ENCODE measurements at places on chromosomes 3 and 15.

DNA sequence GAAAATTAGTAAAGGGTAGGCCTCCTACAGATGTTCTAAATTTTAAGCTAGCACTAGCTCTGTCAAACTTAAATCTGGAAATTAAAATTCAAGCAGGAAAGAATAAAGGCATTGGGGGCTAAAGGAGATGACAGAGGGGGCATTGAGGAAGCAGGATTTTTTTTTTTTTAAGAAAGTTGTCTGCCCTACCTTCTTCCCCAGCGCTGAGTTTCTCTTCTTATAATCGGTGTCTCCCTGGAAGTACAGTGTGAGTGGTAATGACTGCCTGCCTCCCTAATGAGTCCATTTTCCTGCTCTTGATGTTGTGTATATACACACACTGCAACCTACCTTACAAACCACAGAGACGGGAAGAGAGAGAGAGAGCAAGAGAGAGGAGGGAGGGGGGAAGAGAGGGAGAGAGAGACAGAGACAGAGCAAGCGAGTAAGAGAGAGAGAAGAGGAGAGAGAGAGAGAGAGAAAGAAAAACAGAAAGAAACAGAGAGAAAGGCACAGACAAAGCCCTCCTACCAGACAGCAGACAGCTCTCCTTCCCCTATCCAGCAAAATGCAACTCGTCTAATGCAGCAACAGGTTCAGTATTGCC, 47.0 kb downstream of the ZBTB20 start:
- DNase-seq, result no peak

GRCh38 chr3:12878141-12878574, 36.8 kb upstream of the RPL32 start:
- DNase-seq, result no peak

DNA sequence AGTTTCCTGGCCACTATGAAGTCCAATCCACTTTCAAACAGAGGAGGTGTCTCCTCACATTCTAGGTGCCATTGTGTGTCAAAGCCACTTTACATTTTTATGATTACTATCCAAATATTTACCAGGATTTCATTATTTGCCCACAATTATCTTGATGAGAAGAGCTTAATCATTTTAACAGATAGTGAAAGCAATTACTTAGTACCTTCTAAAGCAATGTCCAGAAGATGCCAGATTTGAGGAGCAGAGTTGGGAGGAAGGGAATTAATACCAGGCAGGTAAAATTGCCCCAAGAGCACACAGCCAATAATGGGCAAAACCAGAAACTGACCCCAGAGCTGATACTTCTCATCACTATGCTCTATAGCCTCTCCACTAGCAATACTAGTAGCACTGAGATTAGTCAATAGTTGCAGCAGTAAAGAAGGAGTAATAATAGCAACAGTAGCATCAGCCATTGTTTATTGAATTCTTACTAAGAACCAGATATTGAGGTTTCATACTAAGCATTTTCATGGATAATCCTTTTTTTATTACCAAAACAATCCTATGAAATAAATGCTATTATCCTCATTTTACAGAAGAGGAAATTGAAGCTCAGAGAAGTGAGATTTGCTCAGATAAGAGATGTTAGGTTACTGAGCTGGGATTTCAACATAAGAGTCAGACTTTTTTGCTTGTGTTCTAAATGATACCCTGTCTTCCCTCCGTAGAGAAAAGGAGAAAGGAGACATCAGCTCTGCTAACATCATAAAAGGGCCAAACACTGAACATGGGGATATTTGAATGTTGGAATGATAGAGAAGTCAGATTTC, 509.3 kb upstream of the CFAP20DC start:
- no peak for DNase-seq

- no peak for DNase-seq
Measured at GRCh38 chr3:135645541-135645940, 320.0 kb upstream of the PPP2R3A start.

GRCh38 chr3:70186221-70186620, 126.2 kb downstream of the MDFIC2 start:
- DNase-seq, result no peak

GRCh38 chr15:89195836-89196235, 25.5 kb downstream of the RLBP1 start:
- no peak for DNase-seq

DNA sequence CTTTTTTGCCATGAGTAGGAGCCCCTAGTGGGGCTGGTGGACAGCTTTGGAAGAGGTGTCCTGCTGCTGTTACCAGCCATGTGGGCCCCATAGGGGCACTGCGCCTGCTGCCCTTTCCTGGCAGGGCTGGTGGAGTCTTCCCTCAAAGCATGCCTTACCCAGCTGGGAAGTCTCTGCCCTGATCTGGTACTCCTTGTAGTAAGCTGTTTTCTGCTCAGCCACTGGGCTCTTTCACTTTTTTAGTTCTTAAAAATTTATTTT, 26.2 kb downstream of the HMCES start:
- DNase-seq, result no peak

DNA sequence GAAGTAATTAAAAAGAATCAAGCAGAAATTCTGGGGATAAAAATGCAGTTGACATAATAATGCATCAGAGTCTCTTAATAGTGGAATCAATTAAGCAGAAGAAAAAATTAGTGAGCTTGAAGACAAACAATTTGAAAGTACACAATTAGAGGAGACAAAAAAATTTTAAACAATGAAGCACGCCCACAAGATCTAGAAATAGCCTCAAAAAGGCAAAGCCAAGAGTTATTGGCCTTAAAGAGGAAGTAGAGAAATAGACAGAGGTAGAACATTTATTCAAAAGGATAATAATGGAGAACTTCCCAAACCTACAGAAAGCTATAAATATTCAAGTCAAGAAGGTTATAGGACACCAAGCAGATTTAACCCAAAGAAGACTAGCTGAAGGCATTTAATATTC, 113.3 kb downstream of the TBC1D2B start:
- no peak for DNase-seq

GRCh38 chr3:178856804-178857203, 214.8 kb downstream of the ZMAT3 start:
- DNase-seq, result no peak

DNA sequence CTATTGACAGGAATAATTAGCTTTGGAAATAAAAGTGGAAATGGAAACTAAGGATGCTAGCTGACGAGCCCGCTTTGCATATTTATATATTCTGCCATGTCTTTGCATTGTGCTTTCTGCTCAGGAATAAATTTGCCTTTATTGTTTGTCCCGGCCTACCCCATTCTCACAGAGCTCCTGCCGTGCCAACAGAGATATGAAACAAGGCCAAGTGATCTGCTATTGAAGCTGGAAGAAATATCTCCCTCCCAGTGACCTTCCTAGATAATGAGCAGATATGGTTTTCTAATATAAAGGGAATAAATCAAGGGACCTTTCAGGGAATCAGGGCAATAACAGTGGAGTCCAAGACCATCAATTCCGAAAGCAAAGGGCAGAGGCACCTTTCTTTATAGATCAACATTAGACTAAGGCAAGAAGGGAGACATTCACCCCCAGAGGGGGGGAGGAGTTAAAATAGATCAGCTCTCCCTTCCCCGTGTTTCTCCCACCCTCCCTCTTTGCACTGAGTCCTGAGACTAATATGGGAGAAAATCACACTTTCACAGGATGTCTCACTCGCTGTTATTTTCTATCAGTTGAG, 664.6 kb downstream of the AGBL1 start:
- no peak for DNase-seq

- DNase-seq, result no peak
Measured at GRCh38 chr3:69319652-69320051, 66.2 kb downstream of the FRMD4B start.

GRCh38 chr3:14123308-14124222, 1.1 kb downstream of the CHCHD4 start:
- DNase-seq, result no peak

DNA sequence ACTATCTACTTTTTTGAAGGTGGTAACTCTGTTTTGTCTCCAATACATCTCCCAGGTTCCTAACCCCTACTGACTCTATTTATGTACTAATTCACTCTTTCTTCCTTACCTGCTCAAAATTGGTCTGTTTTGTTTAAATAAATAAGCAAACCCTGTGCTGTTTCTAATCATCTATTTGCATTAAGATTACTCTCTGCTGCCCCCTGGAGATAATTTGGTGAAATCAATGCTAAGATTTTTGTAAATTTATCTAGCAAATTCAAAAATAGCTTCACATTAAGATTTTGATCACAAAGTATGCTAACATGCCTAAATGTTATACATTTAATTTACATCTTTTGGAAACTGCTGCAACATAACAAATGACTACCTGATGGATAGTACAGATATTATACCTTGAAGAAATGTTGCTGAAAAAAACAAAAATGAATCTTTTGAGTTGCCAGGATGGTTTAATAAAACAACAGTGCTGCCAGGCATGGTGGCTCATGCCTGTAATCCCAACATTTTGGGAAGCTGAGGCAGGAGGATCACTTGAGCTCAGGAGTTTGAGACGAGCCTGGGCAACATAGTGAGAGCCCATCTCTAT, 4.4 kb upstream of the CD200R1 start:
- no peak for DNase-seq

GRCh38 chr3:32143849-32144757, 37.7 kb downstream of the GPD1L start:
- peak; percentile 1 for DNase-seq

GRCh38 chr3:16496408-16497222, 16.9 kb downstream of the RFTN1 start:
- no peak for DNase-seq

GRCh38 chr15:39167164-39168058, 413.5 kb upstream of the THBS1 start:
- no peak for DNase-seq

GRCh38 chr15:38300395-38300794, 47.8 kb downstream of the SPRED1 start:
- DNase-seq, result no peak

GRCh38 chr15:36784098-36784670, 204.8 kb downstream of the CDIN1 start:
- no peak for DNase-seq

GRCh38 chr3:152392272-152392880, 123.6 kb downstream of the MBNL1 start:
- DNase-seq, result no peak

DNA sequence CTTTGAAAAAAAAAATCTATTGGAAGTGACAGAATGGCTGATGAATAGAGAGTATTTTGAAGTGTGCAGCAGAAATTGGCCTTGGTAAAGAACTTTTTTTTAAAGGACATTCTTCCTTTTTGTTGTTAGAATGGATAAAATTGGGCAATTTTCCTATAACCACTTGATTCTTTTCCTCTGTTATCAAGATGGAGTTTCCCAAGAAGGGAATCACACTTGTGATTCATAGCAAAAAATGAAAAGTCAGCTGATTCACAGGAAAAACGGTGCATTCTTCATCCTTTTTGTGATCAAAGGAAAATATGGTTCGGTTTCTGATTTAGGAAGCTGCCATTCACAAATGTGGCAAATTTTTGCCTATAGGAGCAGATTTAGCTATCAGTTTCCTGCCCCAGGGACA, 486.8 kb downstream of the GBE1 start:
- no peak for DNase-seq

DNA sequence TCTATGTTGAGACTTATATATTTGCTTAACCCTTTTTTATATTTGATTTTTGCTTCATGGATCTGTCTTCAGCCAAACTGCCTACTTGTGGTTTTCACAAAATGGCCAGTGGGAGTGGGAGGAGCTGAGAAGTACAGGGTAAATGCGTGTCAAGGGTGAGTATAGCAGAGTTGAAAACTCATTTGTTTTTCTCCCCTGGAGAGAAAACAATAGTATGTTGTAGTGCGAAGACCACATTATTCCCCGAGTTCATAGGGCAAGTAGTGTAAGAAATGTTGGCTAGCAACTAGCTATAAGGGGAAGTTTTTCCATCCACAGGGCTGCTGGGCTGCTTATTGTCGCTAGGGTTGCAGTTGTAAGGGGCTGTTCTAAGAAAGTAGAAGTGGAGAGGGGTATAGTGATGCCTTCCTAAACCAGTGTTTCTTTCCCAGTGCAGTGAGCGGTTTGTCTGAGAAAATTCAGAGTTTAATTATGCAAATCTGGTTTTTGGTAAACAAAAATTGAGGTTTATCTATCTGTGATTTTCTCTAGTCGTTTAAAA, 153.8 kb upstream of the AZI2 start:
- DNase-seq, result no peak

DNA sequence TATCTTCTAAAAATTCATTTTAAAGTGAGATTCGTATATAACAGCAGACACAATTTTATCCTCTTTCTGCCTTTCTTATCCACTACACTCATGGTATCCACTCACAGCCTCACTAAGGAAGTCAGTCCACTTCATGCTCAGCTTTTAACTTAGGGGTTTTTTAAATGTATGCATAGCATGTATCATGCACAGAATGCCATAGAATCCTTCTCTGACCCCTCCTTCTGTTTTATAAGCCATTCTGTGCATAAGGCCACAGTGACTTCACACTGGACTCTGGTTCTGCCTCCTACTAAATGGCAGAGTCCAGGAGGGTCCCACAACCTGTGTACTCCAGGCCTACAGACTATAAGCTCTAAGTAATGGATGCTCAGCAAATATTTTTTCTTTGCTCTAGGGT, 129.2 kb downstream of the ATG7 start:
- no peak for DNase-seq

GRCh38 chr3:61829722-61830350, 268.5 kb downstream of the PTPRG start:
- no peak for DNase-seq

- no peak for DNase-seq
Measured at GRCh38 chr3:135539351-135539750, 426.2 kb upstream of the PPP2R3A start.

- no peak for DNase-seq
Measured at GRCh38 chr3:59150039-59150438, 100.2 kb upstream of the CFAP20DC start.

- DNase-seq, result no peak
Measured at GRCh38 chr3:110324171-110324705, 747.4 kb upstream of the NECTIN3 start.

DNA sequence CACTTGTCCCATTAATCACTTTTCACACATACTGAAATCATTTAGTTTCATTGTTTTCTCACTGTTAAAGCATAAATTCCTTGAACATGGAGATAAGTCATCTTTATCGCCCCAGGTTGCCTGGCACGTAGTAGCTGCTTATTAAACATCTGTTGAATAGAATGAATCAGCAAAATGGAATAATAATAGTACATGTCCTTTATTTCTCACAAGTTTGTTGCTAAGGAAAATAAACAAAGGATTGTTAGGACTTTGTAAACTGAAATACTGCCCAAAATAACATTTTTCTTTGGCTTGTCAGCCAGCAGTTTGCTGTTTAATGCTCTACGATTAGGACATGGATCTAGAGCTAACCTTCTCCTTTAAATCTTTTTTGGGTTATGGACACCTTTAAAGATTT, 17.9 kb downstream of the SLC35A5 start:
- DNase-seq, result no peak

GRCh38 chr3:17367171-17367570, 375.3 kb downstream of the TBC1D5 start:
- no peak for DNase-seq
